ENCODE measurements at places on chromosomes 3 and 15.

DNA sequence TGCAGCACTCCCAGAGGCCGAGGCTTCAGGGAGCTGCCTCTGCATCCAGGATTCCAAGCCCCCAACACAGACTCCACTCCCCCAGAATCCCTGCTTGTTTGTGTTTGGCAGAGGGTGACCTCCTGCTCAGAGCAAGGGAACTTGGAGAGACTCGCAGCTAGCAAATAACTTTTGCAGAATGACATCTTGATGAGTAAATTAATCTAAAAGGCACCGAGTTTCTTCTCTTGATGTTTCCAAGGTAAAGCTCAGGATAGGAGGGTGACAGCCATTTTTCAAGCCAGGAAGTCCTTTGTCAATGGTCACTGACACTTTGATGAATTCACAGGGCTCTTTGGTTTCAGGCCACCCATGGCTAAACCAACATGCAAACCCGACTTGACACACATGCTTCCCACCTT lies 523.0 kb downstream of the NTRK3 start:
- DNase-seq, result no peak

DNA sequence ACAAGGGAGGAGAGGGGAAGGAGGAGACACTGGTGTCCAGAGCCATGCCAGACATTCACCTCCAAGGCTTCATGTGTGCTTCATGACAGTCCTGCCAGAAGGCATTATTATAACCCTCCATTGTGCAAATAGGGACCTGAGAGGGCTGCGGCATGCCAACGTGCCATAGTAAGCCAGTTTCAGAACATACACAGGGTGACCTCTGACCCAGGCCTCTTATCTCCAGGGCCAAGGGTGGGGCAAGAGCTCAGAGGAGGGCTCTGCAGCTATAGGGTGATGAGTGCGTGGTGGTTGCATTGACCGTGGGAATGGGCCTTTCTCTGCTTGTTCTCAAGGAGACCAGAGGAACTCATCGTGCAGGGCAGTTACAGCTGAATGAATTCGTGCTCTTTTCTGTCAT lies 9.7 kb upstream of the ACSBG1 start:
- no peak for DNase-seq

DNA sequence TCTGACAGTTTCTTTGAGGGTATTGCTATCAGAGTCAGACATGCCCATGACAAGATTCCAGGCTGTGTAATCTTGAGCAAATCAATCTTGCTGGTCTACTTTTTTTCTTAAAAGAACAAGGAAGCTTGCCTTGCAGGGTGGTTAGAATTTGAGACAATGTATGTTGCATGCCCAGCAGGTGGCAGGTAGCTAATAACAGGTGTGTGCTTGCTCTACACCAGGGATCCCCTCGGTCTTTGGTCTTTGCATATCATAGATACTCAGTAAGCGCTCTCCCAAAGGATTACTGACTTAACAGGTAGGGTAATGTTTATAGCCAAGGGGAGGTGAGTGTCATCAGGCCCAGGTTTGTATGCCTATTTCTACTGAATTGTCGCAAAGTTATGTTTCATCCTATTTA lies 37.3 kb downstream of the CACNA1D start:
- DNase-seq, result no peak

- no peak for DNase-seq
Observed at GRCh38 chr3:25463836-25464418, 35.9 kb downstream of the RARB start.

- no peak for DNase-seq
Observed at GRCh38 chr3:15063238-15063637, 1.9 kb downstream of the MRPS25 start.
